CD8-positive, alpha-beta memory T cell (primary cell): ENCODE measurements at places on chromosomes 1 and 21.

GRCh38 chr1:12435639-12436344 lies 182.2 kb downstream of the DHRS3 start:
- no peak for DNase-seq

DNA sequence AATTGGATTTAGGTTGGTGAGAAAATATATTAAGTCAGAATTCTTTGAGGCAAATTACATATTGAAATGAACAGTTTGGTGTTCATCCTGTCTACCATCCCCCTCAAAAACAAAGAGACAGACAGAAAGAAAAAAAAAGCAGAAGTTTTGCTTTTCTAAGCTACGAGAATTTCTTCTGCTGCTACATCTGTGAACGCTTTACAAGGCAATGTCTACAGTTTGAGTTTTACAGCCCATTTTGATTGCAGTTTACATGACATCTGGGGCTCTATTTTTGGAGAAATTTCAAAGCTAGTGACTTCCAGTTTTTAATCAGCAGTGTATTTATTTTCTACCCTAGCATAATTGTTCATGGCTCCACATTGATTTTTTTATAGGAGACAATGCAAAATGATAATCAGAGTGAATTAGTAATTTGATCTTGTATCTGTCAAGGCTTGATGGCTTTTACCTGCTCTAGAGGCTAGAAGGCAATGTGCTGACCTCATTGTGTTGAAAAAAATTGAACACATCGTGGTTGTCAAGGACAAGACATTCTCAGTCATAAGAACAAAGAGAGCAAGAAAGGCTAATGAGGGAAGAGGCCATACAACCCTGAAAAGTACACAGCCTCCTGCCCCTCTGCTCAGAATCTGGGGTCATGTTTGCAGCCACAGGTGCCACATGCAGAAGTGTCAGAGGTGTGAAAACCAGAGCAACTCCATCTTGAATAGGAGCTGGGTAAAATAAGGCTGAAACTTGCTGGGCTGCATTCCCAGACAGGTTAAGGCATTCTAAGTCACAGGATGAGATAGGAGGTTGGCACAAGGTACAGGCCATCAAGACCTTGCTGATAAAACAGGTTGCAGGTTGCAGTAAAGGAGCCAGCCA lies 201.0 kb upstream of the CAMK1G start:
- no peak for DNase-seq

- DNase-seq = no peak
These were observed 35.0 kb upstream of the GPR137B start for GRCh38 chr1:236107121-236107907.

GRCh38 chr1:1309251-1310108 lies 1.1 kb downstream of the PUSL1 start:
- no peak for DNase-seq

- DNase-seq = no peak
These were observed 3.3 kb upstream of the C1orf174 start for GRCh38 chr1:3903141-3904005.

- no peak for DNase-seq
These were observed 41.2 kb downstream of the OMA1 start for GRCh38 chr1:58505286-58505685.

- DNase-seq = no peak
These were observed 112.9 kb downstream of the GREM2 start for GRCh38 chr1:240499012-240499411.

DNA sequence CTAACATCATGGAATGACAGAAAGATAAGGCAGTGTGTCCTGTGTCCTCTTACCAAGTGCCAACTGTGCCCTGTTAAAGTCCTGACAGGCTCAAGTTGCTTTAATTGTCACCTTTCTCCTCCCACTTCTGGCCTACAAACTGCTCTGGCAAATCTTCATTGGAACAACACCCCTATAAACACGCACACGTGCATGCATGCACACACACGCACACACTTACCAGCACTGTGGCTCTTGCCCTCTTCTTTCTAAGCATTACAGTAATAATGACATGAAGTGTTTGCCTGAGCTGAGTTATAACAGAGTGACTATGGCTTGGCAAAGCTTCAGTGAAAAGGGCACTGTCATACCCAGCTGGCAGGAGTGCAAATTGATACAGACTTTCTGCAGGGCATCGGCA lies 82.3 kb upstream of the SYT6 start:
- no peak for DNase-seq

GRCh38 chr1:8745749-8746390 lies 71.6 kb downstream of the RERE start:
- no peak for DNase-seq

GRCh38 chr1:206116873-206117150 lies 376 bp downstream of the AVPR1B start:
- no peak for DNase-seq
